ENCODE measurements at places on chromosomes 1 and 21.

- no peak for DNase-seq
These were observed 61.8 kb downstream of the EXTL2 start for GRCh38 chr1:100832694-100833428.

- DNase-seq: no peak
These were observed 52.5 kb downstream of the EPRS1 start for GRCh38 chr1:219993554-219994433.

DNA sequence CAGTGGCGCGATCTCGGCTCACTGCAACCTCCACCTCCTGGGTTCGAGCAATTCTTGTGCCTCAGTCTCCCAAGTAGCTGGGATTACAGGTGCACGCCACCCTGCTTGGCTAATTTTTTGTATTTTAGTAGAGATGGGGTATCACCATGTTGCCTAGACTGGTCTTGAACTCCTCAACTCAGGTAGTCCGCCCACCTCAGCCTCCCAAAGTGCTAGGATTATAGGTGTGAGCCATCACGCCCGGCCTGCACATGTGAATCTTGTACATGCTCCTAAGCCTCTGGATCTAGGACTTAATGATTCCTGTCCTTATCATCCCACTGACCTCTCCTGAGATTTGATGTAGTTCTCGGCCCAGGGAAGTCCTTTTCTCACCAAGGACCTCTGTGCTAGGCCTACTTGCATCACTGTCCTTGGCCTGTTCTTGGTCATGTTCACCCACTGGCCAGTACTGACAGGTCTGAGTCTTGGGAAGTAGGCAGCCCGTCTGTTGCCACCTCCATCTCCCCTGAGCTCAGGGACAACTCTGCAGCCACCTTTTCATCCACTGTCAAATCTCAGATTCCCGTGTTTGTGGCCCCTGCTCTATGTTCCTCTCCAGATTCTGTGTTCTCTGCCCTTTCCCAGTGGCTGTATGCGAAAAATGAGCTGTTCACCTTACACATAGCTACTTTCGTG, 9.4 kb downstream of the HYI start:
- no peak for DNase-seq

DNA sequence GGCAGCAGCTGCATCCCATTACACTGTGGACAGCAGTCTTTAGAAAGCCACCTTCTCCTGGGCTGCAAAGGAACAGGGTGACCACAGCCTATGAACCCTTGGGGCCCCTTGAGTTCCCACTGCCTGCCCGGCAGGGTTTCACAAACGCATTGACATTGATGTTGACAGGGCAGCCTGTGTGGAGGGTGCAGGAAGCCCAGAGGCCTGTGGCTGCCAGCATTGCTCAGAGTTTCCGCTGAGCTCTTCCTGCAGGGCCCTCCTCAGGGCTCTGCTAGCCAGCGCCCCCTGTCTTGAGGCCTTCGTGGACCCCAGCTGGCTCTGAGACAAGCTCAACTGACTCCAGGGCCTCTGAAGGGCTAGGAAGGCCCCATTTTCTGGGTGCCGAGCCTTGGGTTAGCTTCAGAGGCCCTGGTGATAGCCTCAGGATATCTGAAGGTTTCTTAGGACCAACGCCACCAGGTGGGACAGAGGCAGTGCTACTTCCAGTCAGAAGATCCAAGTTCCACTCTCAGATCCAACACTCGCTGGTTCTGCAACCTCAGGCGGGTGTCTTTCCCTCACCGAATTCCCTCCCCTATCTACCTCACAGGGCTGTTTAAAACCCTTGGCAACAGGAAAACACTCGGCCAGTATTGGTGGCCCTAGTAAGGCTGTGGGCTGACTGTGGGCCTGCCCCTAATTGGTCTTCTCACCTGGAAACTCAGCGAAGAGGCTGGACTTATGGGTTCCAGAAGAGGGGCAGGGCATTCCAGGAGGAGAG, 27.2 kb upstream of the EPS8L3 start:
- DNase-seq: no peak

DNA sequence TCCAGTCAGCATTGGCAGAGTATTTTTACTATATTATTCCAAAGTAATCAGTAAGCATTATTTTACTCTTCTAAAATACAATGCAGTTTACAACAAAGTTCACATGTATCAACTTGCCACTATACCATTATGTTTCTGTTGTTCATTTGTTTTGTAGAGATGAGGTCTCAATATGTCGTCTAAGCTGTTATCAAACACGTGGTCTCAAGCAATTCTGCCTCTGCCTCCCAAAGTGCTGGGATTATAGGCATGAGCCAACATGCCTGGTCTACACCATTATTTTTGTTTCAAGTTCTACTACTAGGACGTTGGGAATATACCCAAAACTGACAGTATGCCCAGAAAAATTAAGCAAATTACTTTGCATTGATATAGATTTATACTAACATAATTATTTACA, 19.8 kb downstream of the FAF1 start:
- DNase-seq: no peak

- no peak for DNase-seq
These were observed 16.0 kb downstream of the ANGPTL3 start for GRCh38 chr1:62613325-62613727.

DNA sequence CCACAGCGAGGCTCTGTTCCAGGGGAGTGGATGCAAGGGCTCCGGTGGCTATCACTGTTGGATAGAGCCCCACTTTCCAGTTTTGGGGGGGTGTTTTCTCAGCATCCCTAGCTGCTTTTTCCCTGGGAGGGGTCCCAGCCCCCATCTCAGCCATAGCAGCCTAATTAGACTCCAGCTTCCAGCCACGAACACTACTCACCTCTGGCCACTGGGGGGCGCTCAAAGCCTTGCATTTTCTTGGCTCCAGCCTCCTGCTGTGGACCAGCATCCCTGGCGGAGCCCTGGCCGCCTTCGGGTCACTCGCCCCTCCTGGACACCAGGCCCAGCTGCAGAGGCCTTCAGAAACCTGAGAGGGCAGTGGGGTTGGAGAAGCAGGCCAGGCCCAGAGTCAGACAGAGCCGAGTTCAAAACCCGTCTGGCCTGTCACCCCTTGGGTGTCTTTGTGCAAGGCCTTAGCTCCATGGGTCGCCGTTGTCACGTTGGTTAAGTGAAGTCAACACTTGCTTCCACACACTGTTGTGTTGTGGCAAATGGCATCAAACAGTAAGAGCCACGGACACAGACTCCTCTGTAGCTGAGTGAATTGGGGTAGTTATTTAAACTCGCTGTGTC, 93.5 kb upstream of the ACTL8 start:
- no peak for DNase-seq

DNA sequence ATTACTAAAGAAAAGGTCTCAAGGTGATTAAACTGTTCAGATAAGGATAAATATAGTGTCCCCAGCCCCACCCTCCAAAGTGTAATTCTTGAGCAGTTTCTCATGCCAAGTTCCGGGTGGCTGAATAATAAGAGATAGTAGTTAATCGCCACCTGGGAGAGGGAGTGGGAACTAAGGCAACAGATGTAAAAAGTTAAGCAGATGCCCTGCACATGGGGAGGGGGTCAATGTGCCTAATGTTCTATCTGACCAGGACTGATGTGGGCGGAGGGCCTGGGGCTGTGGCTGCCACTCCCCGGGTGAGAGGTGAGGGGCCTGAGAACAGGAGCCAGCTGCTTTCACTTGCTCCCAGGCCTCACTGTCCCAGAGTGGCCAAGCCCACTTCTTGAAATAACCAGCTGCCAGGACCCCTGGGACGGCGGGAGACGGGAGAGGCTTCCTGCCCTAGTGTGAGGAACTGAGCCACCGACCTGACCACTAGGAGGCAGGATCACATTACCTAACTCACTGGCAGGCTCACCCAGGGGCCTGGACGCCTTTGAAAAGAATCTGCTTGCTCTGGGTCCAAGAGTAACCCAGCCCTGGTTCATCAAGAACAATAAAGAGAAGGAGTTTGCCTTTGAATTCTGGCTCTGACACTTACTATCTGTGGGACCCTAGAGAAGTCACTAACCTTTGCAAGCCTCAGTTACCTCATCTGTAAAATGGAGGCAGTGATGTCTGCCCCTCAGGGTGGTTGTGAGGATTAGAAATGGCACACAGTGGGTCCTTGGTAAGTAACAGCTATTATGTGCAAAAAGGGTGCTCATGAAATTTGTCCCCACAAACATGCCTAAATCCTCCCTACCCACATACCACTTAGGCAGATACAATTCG, 179.2 kb downstream of the ATG4C start:
- DNase-seq: no peak

GRCh38 chr21:40719615-40720014, 127.3 kb downstream of the DSCAM start:
- DNase-seq: no peak

- DNase-seq: no peak
These were observed 18.3 kb upstream of the IFNGR2 start for GRCh38 chr21:33384841-33385331.

DNA sequence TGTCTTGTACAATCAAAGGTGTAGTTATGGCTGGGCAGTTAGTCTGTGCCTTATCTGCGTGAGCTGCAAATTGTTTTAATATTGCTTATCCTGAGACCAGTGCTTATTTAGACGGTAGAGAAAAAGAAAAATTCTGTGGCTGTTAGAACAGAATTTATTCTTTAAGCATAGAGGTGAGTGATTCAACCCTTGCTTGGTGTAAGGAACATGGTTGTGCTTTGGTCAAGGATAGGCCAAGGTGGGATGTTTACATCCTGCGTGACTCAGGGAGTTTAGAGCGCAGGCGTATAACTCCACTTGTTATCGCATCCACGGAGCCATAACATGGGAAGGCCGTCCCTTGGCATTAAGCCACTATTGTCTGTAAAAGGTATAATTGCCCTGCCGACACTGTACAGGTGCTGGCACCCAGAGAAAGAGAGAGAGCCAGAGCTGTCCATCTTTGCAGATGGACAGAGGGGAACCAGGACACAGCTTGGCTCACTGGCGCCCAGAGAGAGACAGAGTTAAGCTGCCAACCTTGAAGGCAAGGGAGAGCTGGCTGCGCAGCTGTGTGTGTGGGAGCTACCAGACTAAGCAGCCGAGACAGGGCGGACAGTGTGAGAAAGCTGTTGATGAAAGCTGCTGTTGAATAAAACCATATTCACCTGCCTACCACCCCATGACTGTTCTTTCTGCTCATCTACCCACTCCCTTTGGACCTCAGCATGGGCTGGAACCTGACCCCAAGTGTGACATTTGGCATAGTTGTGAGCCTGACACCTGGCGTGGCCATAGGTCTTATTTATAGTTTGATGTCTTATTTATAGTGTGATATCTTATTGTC, 200.4 kb downstream of the DYRK1A start:
- DNase-seq: no peak

GRCh38 chr21:28111151-28111619, 881.5 kb downstream of the LTN1 start:
- DNase-seq: no peak

GRCh38 chr1:94113589-94114226, 7.2 kb downstream of the ABCA4 start:
- DNase-seq: no peak

GRCh38 chr1:184966989-184967388, 7.3 kb downstream of the NIBAN1 start:
- DNase-seq: no peak

- no peak for DNase-seq
These were observed 15.2 kb downstream of the PTPRF start for GRCh38 chr1:43545695-43546387.

GRCh38 chr21:43864962-43865539, at the start of gene AGPAT3:
Gene AGPAT3, plus strand, starts transcription at chr21:43865223. Its CDS starts 94,459 bp downstream, at chr21:43959682.
- DNase-seq: no peak

GRCh38 chr1:220843481-220844011, 35.7 kb upstream of the HLX start:
- no peak for DNase-seq

- DNase-seq: no peak
These were observed 432.3 kb downstream of the PLPP3 start for GRCh38 chr1:56147034-56147433.

DNA sequence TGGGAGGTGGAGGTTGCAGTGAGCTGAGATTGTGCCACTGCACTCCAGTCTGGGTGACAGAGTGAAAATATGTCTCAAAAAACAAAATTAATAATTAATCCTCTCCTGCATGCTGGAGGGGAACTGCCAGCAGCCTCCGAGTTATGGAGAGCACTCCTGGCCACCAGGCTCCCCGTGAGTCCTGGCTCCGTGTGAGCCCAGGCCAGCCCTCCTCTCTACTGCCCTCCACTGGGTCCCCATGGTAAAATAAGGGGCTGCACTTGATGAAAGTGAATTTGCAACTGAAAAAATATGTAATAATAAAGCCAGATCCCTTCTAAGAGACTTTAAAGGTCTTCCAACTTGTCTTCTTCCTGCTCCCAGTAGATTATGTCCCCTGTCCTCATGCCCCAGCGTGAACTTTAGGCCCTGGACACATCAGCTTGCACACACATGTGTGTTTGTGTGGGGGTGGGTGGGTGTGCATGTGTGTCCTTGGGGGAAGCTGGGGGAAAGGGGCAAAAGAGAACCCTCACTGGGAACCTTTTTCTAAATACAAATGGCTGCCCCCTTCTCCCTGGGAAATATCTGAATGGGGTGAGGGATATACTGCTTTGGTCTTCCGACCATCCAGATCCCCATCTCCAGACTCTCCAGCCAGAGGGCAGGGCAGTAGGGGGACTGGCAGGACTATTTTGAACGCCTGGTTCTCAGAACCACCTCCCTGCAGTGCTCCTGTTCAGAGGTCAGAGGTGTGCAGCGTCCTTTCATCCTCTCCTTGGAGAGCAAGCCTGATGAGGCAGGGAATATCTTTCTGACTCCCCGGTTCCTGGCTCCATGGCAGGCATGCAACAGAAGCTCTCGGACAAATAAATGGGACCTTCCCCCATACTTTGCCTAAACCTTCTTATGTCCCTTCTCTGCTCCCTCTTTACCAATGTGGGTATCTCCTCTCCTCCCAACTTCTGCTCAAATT, 26.2 kb downstream of the NEK2 start:
- no peak for DNase-seq

DNA sequence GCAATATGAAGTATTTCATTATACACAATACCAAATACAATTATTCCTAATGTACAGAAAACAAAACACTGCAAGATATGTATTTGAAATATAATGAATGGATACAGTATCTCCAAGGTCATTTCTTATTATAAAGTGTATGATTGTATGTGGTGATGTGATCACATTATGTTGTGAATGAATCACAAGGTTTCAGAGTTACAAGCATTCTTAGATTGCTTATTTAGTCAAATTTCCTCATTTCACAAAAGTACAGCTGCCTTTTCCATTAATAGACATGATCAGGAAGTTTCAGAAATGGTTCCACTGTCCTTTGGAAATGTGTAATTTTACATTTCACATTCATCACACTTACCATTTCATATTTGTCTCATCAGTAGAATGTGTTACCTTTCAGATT, 28.3 kb upstream of the NEK7 start:
- DNase-seq: no peak

GRCh38 chr1:148362626-148363438, 120.3 kb downstream of the PPIAL4G start:
- no peak for DNase-seq

DNA sequence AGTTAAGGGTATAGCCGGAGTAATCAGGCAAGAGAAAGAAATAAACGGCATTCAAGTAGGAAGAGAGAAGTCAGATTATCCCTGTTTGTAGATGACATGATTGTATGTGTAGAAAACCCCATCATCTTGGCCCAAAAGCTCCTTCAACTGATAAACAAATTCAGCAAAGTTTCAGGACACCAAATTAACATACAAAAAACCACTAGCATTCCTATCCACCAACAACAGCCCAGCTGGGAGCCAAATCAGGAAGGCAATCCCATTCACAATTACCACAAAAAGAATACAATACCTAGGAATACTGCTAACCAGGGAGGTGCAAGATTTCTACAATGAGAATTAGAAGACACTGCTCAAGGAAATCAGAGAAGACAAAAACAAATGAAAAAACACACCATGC, 45.3 kb downstream of the MAST2 start:
- no peak for DNase-seq

- no peak for DNase-seq
These were observed 31.7 kb upstream of the DMRTA2 start for GRCh38 chr1:50454911-50455310.
